Tibial nerve (tissue), 4 donors: ENCODE measurements at places on chromosomes 7 and 10. TPM values are rescaled to one million over a fixed set of nuclear protein-coding genes. Genes with fewer than 3 reads are reported as not detected.

GRCh38 chr10:50385624-50386023 lies 134.3 kb upstream of the ASAH2 start:
- peak overlapping the region; percentile 5 for H3K27ac ChIP-seq
- no peaks in the 10 kb centered on the region for H3K4me1 ChIP-seq
- H3K27me3 ChIP-seq = no peaks in the 10 kb centered on the region
- peak; percentile 65 for DNase-seq
- H3K4me3 ChIP-seq = no peak overlapping the region

GRCh38 chr10:62748386-62748785 lies 56.1 kb upstream of the ADO start:
- H3K4me1 ChIP-seq = no peaks in the 10 kb centered on the region
- no peak for DNase-seq
- no peaks in the 10 kb centered on the region for H3K36me3 ChIP-seq
- H3K27ac ChIP-seq = no peak overlapping the region
- H3K27me3 ChIP-seq = no peaks in the 10 kb centered on the region

GRCh38 chr10:116880716-116881482 lies 31.6 kb downstream of the ENO4 start:
- no peak overlapping the region for H3K27ac ChIP-seq
- DNase-seq = no peak
- no peaks in the 10 kb centered on the region for H3K4me1 ChIP-seq
- no peak overlapping the region for H3K4me3 ChIP-seq
- H3K36me3 ChIP-seq = no peaks in the 10 kb centered on the region
- H3K27me3 ChIP-seq = no peaks in the 10 kb centered on the region

GRCh38 chr7:151662251-151662826 lies 142.6 kb upstream of the RHEB start:
- no peaks in the 10 kb centered on the region for H3K27me3 ChIP-seq
- H3K4me3 ChIP-seq = no peak overlapping the region

The SEM1 gene
- total RNA-seq = 18.3 TPM

DNA sequence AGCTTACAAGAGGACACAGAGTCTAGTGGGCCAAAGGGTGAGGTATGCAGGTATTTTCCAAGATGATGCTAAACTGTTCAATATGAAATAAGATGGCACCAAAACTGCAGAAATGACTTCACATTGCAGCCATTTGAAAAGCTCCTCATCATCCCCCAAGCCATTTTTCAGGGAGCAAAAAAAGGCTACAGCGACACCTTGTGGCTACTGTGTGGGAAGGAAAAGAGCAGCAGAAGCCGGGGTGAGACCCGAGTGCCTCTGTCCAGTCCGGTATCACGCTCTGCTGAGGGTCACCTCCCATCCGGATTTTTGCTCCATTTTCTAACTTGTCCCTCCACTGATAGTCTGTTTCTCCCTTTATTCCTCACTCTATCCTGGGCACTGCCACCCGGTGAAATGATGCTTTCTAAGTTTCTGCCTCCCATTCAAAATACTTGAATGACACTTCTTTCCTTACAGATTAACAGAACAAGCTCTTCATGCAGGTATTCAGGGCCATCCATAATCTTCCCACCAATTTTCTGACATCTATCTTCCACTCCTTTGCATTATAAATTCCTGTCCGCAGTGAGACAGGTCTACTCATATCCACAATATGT lies 220.2 kb downstream of the DGKI start:
- DNase-seq = peak; percentile 18
- H3K36me3 ChIP-seq = no peaks in the 10 kb centered on the region
- H3K4me1 ChIP-seq = no peaks in the 10 kb centered on the region
- H3K4me3 ChIP-seq = no peak overlapping the region
- H3K27ac ChIP-seq = no peak overlapping the region

The COX19 gene
- 11.1 TPM for total RNA-seq

DNA sequence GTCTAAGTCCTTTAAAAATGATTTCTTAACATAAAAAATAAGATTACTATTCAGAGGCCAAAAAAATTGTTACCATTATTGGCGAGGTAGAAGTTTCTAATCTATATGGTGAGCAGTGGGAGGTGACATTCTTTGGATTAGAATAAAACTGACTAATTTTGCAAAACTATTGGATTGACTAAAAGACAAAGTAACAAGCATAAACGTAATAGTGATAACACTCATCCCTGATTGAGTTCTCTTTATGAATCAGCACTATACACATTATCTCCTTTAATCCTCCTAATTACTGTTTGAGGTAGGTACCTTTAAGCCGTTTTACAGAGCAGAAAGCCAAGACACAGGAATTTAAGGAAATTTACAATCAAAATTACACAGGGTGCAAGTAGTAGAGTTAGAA lies 139.2 kb upstream of the NRP1 start:
- no peaks in the 10 kb centered on the region for H3K27me3 ChIP-seq
- H3K27ac ChIP-seq = no peak overlapping the region
- no peak overlapping the region for H3K4me3 ChIP-seq

DNA sequence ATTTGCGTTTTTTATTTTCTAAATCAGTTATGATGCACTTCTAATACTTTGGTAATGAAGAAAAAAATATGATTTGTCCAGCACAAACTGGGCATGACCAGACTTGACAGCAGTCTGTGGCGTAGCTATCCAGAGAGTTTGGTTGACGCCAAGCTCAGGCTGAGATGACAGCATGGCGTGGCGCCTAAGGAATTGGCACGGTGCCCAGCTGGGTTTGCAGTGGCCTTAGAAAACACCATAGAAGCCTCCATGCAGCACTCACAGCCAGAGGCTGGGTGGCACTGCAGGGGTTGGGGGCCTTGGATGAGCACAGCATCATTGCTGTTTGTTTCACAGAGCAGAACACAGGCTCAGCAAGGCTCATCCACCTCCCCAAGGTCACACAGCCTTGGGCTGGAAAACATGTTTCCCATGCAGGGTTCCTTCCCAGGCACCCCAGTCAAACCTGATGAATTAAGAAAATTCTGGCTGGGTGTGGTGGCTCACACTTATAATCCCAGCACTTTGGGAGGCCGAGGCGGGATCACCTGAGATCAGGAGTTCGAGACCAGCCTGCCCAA lies 88.9 kb downstream of the GTF2IRD1 start:
- H3K27ac ChIP-seq = no peak overlapping the region
- no peak for DNase-seq
- H3K4me3 ChIP-seq = no peak overlapping the region
- no peaks in the 10 kb centered on the region for H3K4me1 ChIP-seq
- H3K36me3 ChIP-seq = peaks cover 92% of the 10 kb centered on the region
- H3K27me3 ChIP-seq = no peaks in the 10 kb centered on the region

- peak overlapping the region; percentile 93 for H3K27ac ChIP-seq
- H3K27me3 ChIP-seq = no peaks in the 10 kb centered on the region
- peak overlapping the region; percentile 90 for H3K4me3 ChIP-seq
- no peak for DNase-seq
Observed at GRCh38 chr7:66629222-66630062, 761 bp downstream of the KCTD7 start.

The MKLN1 gene
- total RNA-seq = 86.4 TPM

- H3K36me3 ChIP-seq = no peaks in the 10 kb centered on the region
- no peak for DNase-seq
- H3K4me1 ChIP-seq = no peaks in the 10 kb centered on the region
- H3K27me3 ChIP-seq = no peaks in the 10 kb centered on the region
Observed at GRCh38 chr7:87885018-87885417, 8.7 kb downstream of the DBF4 start.

- DNase-seq = no peak
- H3K4me3 ChIP-seq = no peak overlapping the region
- H3K4me1 ChIP-seq = no peaks in the 10 kb centered on the region
- no peak overlapping the region for H3K27ac ChIP-seq
- H3K27me3 ChIP-seq = no peaks in the 10 kb centered on the region
Observed at GRCh38 chr7:73369009-73369408, 41.0 kb downstream of the FKBP6 start.

The GNAT3 gene
- total RNA-seq = not detected

- no peaks in the 10 kb centered on the region for H3K27me3 ChIP-seq
- H3K27ac ChIP-seq = no peak overlapping the region
- H3K36me3 ChIP-seq = no peaks in the 10 kb centered on the region
- DNase-seq = no peak
Observed at GRCh38 chr7:13036256-13036780, 348.9 kb downstream of the ARL4A start.

- peak overlapping the region; percentile 97 for H3K27ac ChIP-seq
- H3K36me3 ChIP-seq = no peaks in the 10 kb centered on the region
- no peaks in the 10 kb centered on the region for H3K27me3 ChIP-seq
- no peak for DNase-seq
Observed at GRCh38 chr7:100867776-100868485, 744 bp downstream of the TRIP6 start.

GRCh38 chr10:132176623-132177500 lies 9.9 kb upstream of the DPYSL4 start:
- no peaks in the 10 kb centered on the region for H3K36me3 ChIP-seq
- no peaks in the 10 kb centered on the region for H3K27me3 ChIP-seq
- no peak overlapping the region for H3K27ac ChIP-seq
- no peak for DNase-seq

DNA sequence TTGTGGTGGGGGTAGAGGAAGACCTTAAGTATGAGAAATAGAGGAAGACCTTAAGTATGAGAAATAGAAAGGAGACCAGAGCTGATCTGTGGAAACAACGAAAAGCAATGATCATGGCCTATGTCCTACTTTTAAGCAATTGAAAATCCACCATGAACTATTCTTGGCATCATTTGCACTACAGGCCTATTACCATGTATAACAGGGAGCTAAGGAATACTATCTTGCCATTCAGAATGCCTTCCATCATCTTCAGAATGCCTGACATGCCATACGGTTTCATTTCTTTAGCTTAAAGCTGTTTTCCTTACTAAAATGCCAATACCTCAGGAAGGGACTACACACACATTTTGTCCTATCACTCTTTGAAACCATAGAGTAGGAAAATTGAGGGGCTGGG lies 127.0 kb downstream of the CALCR start:
- H3K27ac ChIP-seq = no peak overlapping the region
- no peak for DNase-seq
- H3K36me3 ChIP-seq = no peaks in the 10 kb centered on the region

The GIMAP8 gene
- total RNA-seq = 12.9 TPM

- H3K27ac ChIP-seq = no peak overlapping the region
- no peaks in the 10 kb centered on the region for H3K27me3 ChIP-seq
- H3K36me3 ChIP-seq = no peaks in the 10 kb centered on the region
- H3K4me3 ChIP-seq = no peak overlapping the region
- no peaks in the 10 kb centered on the region for H3K4me1 ChIP-seq
Observed at GRCh38 chr7:82803411-82803810, 359.3 kb downstream of the PCLO start.

- H3K27ac ChIP-seq = no peak overlapping the region
- no peak for DNase-seq
- H3K4me1 ChIP-seq = no peaks in the 10 kb centered on the region
- H3K36me3 ChIP-seq = no peaks in the 10 kb centered on the region
- H3K27me3 ChIP-seq = no peaks in the 10 kb centered on the region
- H3K4me3 ChIP-seq = no peak overlapping the region
Observed at GRCh38 chr10:36373424-36374096, 731.5 kb upstream of the FZD8 start.

The ZPBP gene
- not detected for total RNA-seq

DNA sequence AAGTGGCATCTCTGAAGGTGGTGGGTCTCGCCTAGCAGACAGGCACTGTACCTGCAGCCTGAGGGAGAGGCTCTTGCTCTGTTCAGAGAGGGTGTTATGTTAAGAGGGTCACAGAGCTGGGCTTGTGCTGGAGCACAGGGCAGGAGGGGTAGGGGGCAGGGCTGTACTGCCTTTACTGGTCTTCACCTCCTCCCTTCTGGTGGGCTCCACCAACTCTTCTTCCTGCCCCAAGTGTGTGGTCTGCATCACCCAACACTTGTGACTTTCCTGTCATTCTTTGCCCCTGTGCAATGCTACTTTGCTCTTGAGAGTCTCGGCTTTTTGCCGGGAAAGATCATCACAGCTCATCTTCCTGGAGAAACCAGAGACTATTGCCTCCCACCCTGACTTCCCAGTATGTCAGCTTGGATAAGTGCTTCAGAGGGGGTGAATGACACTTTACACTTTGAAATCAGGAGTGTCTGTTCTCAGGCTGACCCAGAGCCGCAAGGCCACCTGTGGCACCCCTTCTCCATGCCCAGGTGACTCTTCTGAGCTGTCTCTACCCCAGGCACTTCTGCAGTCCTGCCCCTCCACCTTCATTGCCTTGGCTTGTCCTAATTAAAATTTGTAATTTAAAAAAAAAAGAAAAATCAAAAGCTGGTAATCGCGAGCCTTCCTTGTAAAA lies 38.4 kb upstream of the IKZF1 start:
- DNase-seq = no peak
- no peaks in the 10 kb centered on the region for H3K27me3 ChIP-seq
- H3K4me3 ChIP-seq = no peak overlapping the region
- H3K4me1 ChIP-seq = peaks cover 21% of the 10 kb centered on the region
- H3K27ac ChIP-seq = no peak overlapping the region

- H3K27ac ChIP-seq = no peak overlapping the region
- no peaks in the 10 kb centered on the region for H3K36me3 ChIP-seq
- H3K4me3 ChIP-seq = no peak overlapping the region
- no peaks in the 10 kb centered on the region for H3K27me3 ChIP-seq
- peak; percentile 9 for DNase-seq
- H3K4me1 ChIP-seq = no peaks in the 10 kb centered on the region
Observed at GRCh38 chr10:59817773-59818172, 64.5 kb upstream of the MRLN start.

- peaks cover 20% of the 10 kb centered on the region for H3K4me1 ChIP-seq
- no peak overlapping the region for H3K27ac ChIP-seq
- no peaks in the 10 kb centered on the region for H3K27me3 ChIP-seq
Observed at GRCh38 chr10:15092855-15093408, 4.2 kb upstream of the RPP38 start.

DNA sequence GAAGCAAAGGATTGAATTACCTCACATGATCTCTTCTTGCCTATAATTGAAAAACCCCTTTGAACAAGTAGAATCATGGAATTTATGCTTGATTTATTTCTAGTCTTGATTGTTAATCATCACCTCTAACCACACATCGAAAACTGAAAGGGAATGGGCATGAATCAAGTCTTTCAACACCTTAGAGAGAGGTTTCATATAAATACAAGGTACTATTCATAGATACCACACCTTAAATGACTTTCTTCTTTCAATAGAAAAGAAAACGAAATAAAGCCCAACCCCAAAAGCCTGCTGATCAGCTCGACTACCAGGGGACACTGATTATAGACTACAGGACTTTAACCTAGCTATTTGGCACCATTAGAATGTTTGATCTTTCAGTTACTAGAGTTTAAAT lies 128.6 kb upstream of the PTPRZ1 start:
- H3K4me1 ChIP-seq = no peaks in the 10 kb centered on the region
- H3K27me3 ChIP-seq = no peaks in the 10 kb centered on the region
- no peaks in the 10 kb centered on the region for H3K36me3 ChIP-seq
- no peak overlapping the region for H3K4me3 ChIP-seq
- no peak for DNase-seq

- no peak for DNase-seq
- no peak overlapping the region for H3K4me3 ChIP-seq
- H3K4me1 ChIP-seq = no peaks in the 10 kb centered on the region
- no peaks in the 10 kb centered on the region for H3K36me3 ChIP-seq
Observed at GRCh38 chr7:95899919-95900513, 127.7 kb downstream of the DYNC1I1 start.

GRCh38 chr10:65742906-65743305 lies 1182.9 kb upstream of the LRRTM3 start:
- no peaks in the 10 kb centered on the region for H3K4me1 ChIP-seq
- H3K27ac ChIP-seq = no peak overlapping the region
- no peaks in the 10 kb centered on the region for H3K36me3 ChIP-seq
- no peak for DNase-seq
- no peak overlapping the region for H3K4me3 ChIP-seq
- H3K27me3 ChIP-seq = no peaks in the 10 kb centered on the region

The SAMD9 gene
- 7.1 TPM for total RNA-seq

GRCh38 chr7:4247106-4247876 lies 434.8 kb upstream of the FOXK1 start:
- H3K27ac ChIP-seq = no peak overlapping the region
- H3K27me3 ChIP-seq = no peaks in the 10 kb centered on the region
- no peak for DNase-seq

The SH2D4B gene
- total RNA-seq = not detected
